ENCODE measurements at places on chromosomes 3 and 15. TPM values are rescaled to one million over a fixed set of nuclear protein-coding genes. Genes with fewer than 3 reads are reported as not detected.

- H3K4me3 ChIP-seq: no peak within 1 kb of the TSS
- no peaks in the 10 kb centered on the region for H3K36me3 ChIP-seq
- no peaks in the 10 kb centered on the region for H3K27me3 ChIP-seq
- H3K4me1 ChIP-seq: peaks cover 3% of the 10 kb centered on the region
- no peak for DNase-seq
- no peak within 1 kb of the TSS for H3K27ac ChIP-seq
Observed at GRCh38 chr15:33968224-33968623, at the start of gene CHRM5. CHRM5 (plus strand) TSS chr15:33968497; CDS start chr15:34062718, 94,221 bp downstream.

- H3K27me3 ChIP-seq: no peaks in the 10 kb centered on the region
- no peak overlapping the region for H3K4me3 ChIP-seq
- no peaks in the 10 kb centered on the region for H3K4me1 ChIP-seq
- no peaks in the 10 kb centered on the region for H3K36me3 ChIP-seq
- H3K27ac ChIP-seq: no peak overlapping the region
- DNase-seq: no peak
Observed at GRCh38 chr3:170405101-170405500, 13.6 kb upstream of the CLDN11 start.

The GOLGA6B gene
- not detected for total RNA-seq

The ZPLD1 gene
- total RNA-seq: not detected

The GRM2 gene
- 0.41 TPM for total RNA-seq

The KCNMB3 gene
- 0.96 TPM for total RNA-seq

GRCh38 chr3:112351036-112351435 is 18.1 kb downstream of the CD200 start:
- H3K27me3 ChIP-seq: no peaks in the 10 kb centered on the region
- H3K27ac ChIP-seq: peak overlapping the region; percentile 42
- DNase-seq: no peak
- H3K36me3 ChIP-seq: peaks cover under 1% of the 10 kb centered on the region

Measured in left ventricle myocardium inferior (tissue), 1 donor.